ENCODE measurements at places on chromosomes 1 and 21.

GRCh38 chr1:162305969-162306368 lies 70.7 kb downstream of the SPATA46 start:
- DNase-seq: no peak

GRCh38 chr1:161792740-161793139 lies 26.6 kb downstream of the ATF6 start:
- DNase-seq: no peak

DNA sequence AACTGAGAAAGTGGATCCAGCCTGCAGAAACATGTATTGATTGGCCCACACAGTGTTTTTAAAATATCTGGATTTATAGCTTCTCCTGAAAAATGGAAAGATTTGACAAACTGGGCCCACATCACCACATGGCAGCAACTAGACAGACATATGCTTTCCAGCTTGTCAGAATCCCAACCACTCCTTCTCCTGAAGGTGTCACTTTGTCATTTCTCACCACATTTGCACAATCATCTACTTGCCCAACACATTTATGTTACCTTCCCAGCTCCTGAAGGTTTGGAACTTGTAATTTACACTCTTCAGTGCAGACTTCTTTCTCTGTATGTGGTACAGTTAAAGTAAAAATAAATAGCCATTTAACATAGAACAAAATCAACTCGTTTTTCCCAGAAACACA lies 126.1 kb upstream of the KIAA1614 start:
- no peak for DNase-seq

GRCh38 chr1:41783189-41783639 lies 135.5 kb downstream of the HIVEP3 start:
- DNase-seq: peak; percentile 53

- no peak for DNase-seq
These were observed 300.6 kb upstream of the PRMT6 start for GRCh38 chr1:106755682-106756406.

GRCh38 chr1:147504801-147505311 lies 36.4 kb upstream of the BCL9 start:
- DNase-seq: no peak

DNA sequence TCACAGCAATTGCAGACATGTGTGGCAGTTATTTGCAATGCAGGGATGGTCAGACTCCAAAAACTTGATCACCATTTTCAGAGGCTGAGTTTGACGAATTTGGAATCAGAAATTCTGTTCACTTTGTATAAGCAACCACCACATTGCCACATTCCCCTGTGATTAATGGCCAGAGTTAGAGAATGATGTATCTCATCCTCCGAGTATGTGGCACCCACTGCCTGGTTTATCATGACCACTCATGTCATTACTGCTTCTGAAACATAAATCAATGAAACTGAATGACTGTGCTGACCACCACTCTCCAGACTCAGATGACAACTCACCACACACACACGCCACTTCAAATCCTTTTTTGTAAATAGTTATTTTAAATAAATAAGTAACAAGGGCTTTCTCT lies 66.6 kb upstream of the CACHD1 start:
- DNase-seq: no peak

DNA sequence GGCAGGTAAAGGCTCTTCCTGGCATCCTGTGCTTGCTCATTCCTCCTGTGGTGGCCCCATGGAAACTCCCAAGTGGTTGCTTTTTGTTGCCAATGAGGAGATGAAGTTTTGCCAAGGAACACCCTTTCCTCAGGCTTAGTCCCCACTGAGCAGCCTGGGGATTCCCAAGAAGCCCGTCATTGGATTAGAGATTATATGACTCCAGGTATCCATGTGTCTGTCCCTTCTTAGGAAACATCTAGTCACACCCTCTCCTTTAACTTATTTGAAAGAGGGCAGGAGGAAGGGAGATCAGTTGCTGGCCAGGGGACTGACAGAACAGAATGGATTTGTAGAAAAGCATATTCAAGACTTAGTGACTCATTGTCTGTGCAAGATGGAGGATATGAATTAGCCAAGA lies 3.8 kb upstream of the LCE3A start:
- DNase-seq: no peak

DNA sequence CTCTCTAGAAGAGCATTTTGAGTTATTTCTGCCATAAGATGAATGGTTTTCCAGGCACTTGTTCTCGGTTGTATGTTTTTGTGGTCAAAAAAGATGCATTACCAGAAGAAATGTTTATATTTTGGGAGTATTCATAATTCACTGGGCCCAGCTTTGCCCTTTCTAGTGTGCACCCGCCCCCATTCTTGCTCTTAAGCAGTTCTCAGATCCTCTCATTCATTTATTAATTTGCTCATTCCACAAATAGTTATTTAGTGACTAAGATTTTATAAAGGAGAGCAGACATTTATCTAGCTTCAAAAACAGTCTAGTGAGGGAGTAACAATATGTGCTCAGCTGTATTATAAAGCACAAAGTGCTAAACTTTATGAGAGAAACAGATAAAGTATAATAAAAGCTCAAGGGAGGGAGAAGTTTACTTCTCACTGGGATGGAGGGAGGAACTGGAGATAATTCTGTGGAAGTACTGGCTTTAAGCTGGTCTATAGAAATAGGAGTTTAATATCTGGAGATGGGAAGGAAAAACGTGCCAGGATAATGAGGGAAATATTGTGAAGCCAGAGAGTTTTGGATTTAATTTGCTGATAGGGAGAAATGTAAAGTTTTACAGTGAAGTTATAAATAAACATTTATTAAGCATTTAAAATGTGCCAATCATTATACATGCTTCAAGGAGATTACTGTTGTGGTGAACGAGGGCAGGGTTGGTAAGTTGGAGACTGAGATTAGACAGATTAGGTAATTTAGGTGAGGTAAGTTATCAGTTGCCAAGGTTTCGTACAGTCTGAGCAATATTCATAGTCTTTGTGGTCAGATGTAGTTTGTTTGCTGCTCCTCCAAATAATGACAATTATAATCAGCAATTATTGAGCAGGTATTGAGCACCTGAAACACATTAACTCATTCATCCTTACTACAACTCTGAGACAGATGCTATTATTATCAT lies 9.1 kb upstream of the MACF1 start:
- DNase-seq: no peak

- peak; percentile 28 for DNase-seq
These were observed 812 bp downstream of the NBPF1 start for GRCh38 chr1:16612332-16613172.

GRCh38 chr1:174954671-174955669 lies 44.8 kb upstream of the CACYBP start:
- no peak for DNase-seq

GRCh38 chr1:216884614-216885229 lies 161.5 kb upstream of the ESRRG start:
- no peak for DNase-seq

GRCh38 chr1:15445390-15446122 lies 7.3 kb downstream of the CTRC start:
- no peak for DNase-seq

GRCh38 chr1:243731301-243731891 lies 118.6 kb downstream of the AKT3 start:
- no peak for DNase-seq

- no peak for DNase-seq
These were observed 548.6 kb downstream of the LTN1 start for GRCh38 chr21:28444111-28444510.

DNA sequence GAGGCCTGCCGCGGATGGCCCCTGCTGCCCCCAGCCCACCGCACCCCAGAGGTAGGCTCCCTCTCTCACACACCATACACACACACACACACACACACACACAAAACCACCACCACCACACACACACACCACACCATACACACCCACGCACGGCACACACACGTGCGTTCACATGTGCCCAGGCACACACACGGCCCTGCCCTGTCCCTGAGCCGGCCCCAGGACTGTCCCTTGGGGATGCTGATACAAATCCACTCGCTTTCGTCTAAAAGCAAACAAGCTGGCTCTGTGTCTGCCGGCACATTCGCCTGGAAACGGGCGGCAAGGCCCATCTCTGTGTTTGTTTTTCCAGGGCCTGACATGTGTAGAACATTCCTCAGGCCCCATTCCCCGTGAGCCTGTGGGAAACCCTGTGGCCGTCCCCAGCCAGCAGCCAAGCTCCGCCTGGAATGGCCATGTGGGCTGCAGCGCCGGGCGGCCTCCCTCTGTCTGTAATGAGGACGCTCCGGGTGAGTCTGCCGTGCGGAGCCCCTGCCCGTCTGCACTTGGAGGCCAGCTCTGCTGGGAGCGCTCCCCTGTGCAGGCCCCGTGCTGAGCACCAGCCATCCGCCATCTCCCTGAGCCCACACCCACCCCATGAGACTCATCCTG lies 67.4 kb downstream of the DMRTB1 start:
- DNase-seq: no peak

DNA sequence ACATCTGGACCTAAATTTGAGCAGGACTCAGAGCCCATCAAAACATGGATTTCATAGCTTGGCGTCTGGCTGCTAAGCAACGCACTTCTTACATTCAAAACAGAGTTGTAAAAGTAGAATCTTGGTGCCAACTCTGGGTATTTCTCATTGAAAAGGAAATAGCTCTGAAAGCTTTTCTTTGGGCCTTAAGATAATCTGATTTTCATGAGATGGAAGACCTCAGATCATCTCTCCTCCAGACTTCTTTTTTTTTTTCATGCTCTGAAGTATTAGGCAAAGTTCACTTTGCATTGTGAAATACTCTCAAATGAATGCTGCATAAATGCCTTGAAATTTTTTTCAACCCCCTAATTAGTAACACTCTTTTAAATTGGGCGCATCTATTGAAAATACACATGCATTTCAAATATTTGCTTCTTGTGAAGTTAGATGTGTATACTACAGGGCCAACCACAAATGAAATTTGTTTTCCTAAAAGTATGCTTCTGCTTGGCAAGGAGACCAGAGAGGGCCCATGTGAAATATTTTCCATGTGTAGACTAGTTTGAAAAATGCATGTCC lies 4.2 kb downstream of the ADAMTS5 start:
- no peak for DNase-seq

DNA sequence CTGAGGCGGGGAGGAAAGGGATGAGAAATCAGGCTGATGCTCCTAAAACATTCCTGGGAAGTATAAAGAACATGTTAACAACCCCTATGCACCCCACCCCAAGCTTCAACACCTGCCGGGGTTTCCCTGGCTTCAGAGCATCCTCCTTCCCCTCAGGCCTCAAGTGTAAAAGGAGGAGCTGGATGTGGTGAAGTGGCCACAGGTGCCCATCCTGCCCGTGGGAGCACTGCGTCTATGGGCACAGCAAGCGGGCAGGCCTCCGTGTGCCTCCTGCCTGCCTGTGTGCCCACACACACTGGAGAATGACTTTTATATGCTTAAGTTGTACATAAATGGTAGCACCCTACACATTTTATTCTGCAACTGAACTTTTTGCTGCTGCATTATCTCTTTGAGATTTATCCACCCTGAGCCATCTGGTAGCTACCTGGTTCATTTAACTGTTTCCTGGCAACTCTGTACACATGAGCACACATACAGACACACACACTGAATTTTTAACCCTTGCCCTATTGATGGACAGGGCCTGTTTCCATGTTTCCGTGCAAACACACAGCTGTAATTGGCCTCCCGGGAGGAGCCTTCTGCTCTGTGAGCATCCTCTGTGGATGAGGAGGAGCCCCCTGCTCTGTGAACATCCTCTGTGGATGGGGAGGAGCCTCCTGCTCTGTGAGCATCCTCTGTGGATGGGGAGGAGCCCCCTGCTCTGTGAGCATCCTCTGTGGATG lies 13.4 kb upstream of the FTCD start:
- no peak for DNase-seq

- DNase-seq: no peak
These were observed 111.3 kb downstream of the TGFB2 start for GRCh38 chr1:218456444-218456843.

DNA sequence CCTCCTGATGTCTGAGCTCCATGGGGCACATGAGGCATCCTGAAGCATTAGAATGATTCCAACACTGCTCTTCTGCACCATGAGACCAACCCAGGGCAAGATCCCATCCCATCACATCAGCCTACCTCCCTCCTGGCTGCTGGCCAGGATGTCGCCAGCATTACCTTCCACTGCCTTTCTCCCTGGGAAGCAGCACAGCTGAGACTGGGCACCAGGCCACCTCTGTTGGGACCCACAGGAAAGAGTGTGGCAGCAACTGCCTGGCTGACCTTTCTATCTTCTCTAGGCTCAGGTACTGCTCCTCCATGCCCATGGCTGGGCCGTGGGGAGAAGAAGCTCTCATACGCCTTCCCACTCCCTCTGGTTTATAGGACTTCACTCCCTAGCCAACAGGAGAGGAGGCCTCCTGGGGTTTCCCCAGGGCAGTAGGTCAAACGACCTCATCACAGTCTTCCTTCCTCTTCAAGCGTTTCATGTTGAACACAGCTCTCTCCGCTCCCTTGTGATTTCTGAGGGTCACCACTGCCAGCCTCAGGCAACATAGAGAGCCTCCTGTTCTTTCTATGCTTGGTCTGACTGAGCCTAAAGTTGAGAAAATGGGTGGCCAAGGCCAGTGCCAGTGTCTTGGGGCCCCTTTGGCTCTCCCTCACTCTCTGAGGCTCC lies 11.1 kb upstream of the RASSF5 start:
- DNase-seq: no peak

DNA sequence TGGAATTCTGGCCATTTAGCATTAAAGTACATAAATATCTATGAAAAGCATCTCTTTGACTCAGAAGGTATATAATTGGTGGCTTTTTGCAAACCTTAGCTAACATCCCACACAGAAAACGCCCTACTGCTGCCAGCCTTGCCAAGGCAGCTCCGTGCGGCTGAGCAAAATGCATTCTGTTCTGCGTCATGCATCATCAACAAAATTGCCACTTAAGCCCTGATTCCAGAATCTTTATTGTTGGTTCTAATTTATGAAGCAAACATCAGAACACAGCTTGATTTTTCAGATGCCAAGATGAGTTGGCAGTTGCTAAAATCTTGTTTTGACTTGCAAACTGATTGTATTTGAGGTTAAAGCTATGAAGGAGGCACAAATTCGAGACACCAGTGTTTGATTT lies 314.9 kb upstream of the DEPDC1 start:
- no peak for DNase-seq

GRCh38 chr1:15186846-15187151 lies 33.3 kb downstream of the TMEM51 start:
- no peak for DNase-seq

DNA sequence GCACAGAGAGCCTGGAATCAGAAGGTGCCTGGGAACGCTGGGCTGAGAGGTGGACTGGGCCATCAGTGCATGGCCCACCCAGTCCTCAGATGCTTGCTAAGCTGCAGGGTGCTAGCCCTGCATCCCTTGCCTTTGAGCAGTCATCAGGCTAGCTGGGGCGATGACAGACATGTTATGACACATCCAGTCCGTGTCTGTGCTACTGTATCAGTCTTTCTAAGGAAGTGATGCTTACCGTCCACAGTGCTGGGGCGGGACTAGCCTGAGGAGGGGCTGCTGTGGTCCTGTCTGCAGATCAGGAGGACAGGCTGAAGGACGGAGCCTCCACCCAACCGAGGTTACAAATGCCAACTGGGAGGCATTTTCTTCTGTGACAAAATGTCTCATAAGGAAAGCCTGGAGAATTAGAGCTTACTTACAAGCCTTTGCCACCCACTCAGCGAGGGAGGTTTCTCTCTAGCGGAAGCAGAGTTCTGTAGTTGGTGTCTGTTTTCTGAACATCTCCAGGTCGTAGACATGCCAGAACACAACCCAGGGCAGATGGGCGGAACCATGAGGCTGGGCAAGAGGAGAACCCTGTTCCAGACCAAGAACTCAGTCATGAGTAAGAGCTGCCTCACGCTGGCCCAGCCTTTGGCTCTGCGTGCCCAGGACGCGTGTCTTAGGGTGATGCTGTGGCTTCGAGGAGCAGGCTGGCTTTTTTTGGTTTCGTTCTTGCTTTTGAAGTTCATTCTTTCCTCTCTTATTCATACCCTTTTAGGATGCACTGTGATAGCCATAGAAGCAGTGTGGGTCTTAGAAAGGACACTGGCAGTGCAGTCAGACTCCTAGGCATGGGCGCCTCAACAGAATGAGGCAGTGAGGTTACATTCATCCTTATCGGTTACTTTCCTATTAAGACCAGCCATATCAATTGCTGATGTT lies 14.3 kb downstream of the SLFNL1 start:
- DNase-seq: no peak

Data from stimulated activated CD8-positive, alpha-beta memory T cell treated with anti-CD3 and anti-CD28 coated beads, Interleukin-7, amount 100 ng/mL, for 48 hours (primary cell).